ENCODE measurements at places on chromosomes 1 and 21. TPM values are rescaled to one million over a fixed set of nuclear protein-coding genes. Genes with fewer than 3 reads are reported as not detected.

- ATAC-seq, result no peak
Observed at GRCh38 chr1:10271869-10272268, 61.5 kb downstream of the KIF1B start.

GRCh38 chr1:16387201-16388188 is 20.5 kb downstream of the SZRD1 start:
- ATAC-seq, result peak; percentile 30

- peak; percentile 89 for ATAC-seq
Observed at GRCh38 chr1:7940745-7941436, at the start of gene TNFRSF9. TNFRSF9 (minus strand) TSS chr1:7940839; CDS start chr1:7939994, 845 bp downstream.

GRCh38 chr1:100921110-100921706 is 25.3 kb downstream of the SLC30A7 start:
- ATAC-seq, result no peak

DNA sequence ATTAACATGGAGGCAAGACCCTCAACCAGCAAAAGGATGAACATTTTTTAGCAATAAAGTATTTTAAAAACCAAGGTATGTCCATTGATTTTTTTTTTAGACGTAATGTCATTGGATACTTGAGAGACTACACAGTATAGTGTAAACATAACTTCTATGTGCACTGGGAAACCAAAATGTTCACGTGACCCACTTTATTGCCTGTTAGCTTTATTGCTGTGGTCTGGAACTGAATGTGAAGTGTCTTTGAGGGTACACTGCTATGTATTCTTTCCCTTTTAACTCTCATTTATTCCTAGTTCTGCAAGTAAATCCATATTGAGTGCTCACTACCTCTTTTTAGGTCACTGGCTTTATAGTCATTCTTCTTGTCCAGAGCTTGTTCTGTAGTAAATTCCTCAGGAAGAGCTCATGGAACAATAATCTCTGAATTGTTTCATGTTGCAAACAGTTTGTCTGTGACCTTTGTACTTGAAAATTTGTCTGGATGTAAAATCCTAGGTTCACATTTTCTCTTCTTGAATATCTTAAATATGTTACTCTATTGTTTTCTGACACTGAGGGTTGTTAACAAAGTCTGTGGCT is 20.6 kb downstream of the ABCD3 start:
- ATAC-seq, result no peak

- peak; percentile 45 for ATAC-seq
Observed at GRCh38 chr1:203268901-203269653, 36.2 kb upstream of the BTG2 start.

- ATAC-seq, result no peak
Observed at GRCh38 chr1:220887520-220888416, 8.5 kb downstream of the HLX start.

DNA sequence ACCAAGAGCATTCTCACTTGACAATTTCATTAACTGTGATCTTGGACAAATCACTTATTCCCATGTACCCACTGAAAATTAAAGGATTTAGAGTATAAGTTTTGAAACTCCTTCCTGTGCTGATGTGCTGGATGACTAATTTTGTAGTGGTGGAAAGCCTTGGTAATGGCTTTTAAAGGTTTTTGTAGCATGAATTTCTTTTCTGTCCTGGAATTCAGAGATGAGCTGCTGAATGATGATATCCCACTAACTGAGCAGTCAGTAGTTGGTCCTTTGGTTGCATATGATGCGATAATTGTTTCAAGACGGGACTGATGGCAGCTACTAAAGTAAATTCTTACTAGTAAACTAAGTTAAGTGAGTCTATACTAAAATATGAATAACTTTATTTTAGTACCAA is 5.2 kb downstream of the RPL5 start:
- ATAC-seq, result no peak

- no peak for ATAC-seq
Observed at GRCh38 chr1:236507022-236507700, 16.6 kb upstream of the LGALS8 start.

GRCh38 chr1:7539769-7540175 is 231.3 kb upstream of the VAMP3 start:
- ATAC-seq, result no peak

DNA sequence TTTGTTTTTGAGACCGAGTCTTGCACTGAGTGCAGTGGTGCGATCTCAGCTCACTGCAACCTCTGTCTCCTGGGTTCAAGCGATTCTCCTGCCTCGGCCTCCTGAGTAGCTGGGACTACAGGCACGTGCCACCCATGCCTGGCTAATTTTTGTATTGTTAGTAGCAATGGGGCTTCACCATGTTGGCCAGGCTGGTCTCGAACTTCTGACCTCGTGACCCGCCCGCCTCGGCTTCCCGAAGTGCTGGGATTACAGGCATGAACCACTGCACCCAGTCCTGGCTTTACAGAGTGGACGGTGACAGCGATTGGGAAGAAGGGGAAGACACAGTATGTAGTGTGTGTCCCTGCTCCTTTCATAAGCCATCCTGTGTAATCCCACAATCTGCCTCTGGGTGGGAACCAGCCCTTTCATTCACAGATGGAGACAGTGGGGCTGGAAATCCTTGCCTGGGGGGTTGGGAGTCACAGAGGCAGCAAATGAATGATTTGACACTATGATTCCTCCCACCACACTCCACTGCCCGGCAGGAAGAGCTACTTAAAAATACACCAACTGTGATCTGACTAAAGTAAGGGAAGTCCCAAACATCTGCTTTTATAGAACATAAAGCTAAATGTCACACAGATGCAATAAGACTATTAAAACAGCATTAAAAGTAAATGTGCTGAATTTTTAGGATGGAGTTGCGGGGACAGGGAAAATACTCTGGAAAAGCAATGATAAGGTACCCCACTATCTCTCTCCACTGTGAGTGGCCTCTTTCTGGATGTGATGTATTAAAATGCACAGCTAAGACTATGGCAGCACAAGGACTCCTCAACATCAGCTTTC is 4.5 kb downstream of the PARP1 start:
- ATAC-seq, result no peak

- ATAC-seq, result peak; percentile 61
Observed at GRCh38 chr1:242467556-242468145, 56.8 kb downstream of the PLD5 start.

GRCh38 chr1:24745711-24746413 is 615 bp downstream of the CLIC4 start:
- no peak for ATAC-seq

DNA sequence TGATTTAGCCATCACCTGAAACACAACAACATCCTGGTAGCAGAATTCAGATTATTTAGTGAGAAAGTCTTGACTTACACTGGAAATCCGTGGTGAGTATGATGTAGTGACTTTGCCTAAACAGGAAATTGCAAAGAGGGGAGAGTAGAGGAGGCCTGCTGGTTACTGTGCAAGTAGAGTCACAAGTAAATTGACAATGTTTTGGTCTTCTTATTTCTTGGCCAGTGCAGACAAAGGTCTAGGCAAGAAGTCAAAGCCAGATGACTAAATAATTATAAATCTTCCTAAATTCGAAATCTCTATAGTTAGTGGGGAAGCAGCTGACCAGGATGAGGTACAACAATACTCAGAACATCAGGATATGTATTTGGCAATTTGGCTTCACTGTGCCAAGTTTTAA is 159.5 kb upstream of the KCTD3 start:
- ATAC-seq, result no peak

GRCh38 chr1:13703558-13704490 is 3.8 kb downstream of the PRDM2 start:
- no peak for ATAC-seq

DNA sequence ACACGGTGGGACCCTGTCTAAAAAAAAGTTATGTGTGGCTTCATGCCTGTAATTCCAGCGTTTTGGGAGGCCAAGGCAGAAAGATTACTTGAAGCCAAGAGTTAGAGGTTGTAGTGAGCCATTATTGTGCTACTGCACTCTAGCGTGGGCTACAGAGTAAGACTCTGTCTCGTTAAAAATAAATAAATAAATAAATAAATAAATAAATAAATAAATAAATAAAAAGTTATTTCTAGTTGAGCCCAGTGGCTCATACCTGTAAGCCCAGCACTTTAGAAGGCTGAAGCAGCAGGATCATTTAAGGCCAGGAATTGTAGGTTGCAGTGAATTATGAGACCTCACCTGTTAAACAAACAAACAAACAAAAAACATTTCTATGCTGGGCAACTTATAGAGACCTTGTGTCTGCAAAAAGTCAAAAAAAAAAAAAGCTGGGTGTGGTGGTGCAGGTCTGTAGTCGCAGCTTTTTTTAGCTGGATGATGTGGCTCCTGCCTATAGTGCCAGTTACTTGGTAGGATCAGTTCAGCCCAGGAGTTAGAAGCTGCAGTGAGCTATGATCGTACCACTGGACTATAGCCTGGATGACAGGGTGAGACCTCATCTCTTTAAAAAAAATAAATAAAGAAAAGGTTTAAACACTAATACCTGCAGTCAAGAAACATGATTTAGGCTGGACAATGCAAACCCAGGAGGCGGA is 25.6 kb downstream of the GON4L start:
- ATAC-seq, result no peak

- no peak for ATAC-seq
Observed at GRCh38 chr1:160580221-160580812, 1.0 kb upstream of the CD84 start.

GRCh38 chr1:64645735-64646134 is 99.1 kb upstream of the RAVER2 start:
- no peak for ATAC-seq

- ATAC-seq, result no peak
Observed at GRCh38 chr1:78035121-78035520, 10.6 kb upstream of the GIPC2 start.

GRCh38 chr1:192914696-192915095 is 105.9 kb downstream of the RGS2 start:
- no peak for ATAC-seq

DNA sequence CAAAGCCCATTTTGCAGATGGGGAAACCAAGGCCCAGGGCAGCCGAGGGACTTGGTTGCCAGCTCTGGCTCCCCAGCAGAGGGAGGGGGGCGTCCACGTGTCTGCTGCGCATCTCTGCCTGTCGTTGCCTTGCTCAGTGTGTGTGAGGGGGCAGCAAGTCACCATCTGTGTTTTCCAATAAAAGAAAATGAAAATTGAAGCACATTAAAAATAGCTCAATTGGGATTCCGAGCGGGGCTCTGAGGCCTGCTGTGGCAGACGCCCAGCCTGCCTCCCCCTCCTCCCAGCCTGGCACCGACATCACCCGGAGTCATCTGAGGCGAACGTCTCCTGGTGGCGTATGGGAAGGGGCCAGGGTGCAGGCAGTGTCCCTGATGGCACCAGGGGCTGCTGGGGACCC is 51.2 kb downstream of the EPHB2 start:
- ATAC-seq, result no peak

DNA sequence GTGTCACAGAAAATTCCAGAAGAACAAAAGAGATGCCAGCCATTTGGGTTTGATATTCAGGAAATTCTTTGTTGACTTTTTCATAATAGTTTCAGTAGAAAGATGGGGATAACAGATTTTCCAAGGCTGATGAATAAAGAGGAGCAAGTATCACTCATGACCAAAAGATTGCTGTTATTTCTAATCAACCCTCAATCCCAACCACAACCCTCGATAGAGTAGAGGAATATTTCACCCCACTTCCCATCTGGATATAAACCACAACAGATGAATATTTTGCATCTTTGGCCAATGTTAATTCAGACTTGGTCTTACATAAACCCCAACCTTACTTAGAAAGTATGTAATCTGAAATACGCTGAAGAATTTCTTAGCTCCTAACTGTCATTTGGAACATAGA is 232.4 kb downstream of the SEC16B start:
- no peak for ATAC-seq

DNA sequence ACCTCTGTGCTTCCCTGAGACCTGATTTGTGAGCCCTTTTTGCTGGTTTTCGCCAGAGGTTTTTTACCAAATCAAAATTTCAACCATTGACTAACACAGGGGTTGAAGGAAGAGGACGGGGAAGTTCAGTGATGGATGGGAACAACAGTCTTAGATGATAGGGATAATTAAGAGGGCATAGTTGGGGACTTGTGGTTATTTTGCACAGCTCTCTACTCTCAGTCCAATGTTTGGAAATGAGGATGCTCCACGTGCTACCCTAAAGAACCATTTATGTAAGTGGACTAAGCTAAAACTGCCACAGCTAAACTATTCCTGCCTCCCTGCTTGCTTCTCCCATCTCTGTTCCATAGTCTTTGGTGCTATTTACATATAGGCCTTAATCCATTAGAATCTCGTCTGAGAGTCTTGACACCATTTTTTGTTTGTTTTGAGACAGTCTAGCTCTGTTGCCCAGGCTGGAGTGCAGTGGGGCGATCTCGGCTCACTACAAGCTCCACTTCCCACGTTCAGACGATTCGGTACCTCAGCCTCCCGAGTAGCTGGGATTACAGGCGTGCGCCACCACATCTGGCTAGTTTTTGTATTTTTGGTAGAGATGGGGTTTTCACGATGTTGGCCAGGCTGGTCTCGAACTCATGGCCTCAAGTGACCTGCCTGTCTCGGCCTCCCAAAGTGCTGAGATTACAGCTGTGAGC is 684 bp upstream of the MCL1 start:
- ATAC-seq, result peak; percentile 0

TEDDM1 gene
- 0.49 TPM for total RNA-seq

FALEC gene
- total RNA-seq, result 2.0 TPM

NTNG1 gene
- total RNA-seq, result 35.7 TPM

FRRS1 gene
- 4.3 TPM for total RNA-seq

PADI4 gene
- not detected for total RNA-seq

NECTIN4 gene
- total RNA-seq, result 0.30 TPM

KRTAP10-1 gene
- 1.1 TPM for total RNA-seq

AGBL4 gene
- 1.8 TPM for total RNA-seq

KAZN gene
- 36.2 TPM for total RNA-seq

RHD gene
- 0.47 TPM for total RNA-seq

OR2G6 gene
- not detected for total RNA-seq

ZNF648 gene
- total RNA-seq, result 0.11 TPM

WNT9A gene
- 4.8 TPM for total RNA-seq

JAK1 gene
- total RNA-seq, result 85.3 TPM

ANKRD35 gene
- total RNA-seq, result 1.1 TPM

SPRR3 gene
- not detected for total RNA-seq
